ENCODE measurements at places on chromosomes 16 and 17.

DNA sequence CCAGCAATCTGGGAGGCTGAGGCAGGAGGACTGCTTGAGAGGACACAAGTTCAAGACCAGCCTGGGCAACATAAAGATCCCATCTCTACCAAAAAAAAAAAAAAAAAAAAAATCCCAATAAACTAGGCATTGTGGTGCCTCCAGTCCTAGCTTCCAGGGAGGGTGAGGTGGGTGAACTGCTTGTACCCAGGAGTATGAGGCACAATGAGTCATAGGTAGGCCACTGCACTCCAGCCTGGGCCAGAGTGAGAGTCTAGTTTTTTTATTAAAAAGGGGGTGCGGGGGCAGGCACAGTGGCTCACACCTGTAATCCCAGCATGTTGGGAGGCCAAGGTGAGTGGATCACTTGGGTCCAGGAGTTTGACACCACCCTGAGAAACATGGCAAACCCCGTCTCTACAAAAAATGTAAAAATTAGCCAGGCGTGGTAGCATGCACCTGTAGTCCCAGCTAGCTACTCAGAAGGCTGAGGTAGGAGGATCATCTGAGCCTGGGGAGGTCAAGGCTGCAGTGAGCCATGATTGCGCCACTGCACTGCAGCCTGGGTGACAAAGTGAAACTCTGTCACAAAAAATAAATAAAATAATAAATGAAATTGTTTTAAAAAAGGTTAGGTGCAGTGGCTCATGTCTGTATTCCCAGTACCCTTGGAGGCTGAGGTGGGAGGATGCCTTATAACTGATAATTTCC, 7.8 kb upstream of the CHST6 start:
- DNase-seq: no peak

DNA sequence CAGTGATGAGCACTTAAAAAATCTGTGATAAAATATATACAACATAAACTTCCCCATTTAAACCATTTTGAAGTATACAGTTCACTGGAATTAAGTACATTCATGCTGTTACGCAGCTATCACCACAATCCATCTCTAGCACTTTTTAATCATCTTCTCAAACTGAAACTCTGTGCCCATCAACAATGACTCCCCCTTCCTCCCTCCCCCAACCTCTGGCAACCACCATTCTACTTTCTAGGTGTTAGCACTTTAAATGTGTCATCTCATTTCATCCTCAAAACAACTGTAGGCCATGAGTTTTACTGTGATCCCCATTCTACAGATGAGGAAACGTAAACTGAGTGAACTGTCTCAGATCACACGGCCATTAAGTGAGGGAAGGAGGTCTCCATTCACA, 13.8 kb upstream of the TMEM98 start:
- peak; percentile 78 for DNase-seq

DNA sequence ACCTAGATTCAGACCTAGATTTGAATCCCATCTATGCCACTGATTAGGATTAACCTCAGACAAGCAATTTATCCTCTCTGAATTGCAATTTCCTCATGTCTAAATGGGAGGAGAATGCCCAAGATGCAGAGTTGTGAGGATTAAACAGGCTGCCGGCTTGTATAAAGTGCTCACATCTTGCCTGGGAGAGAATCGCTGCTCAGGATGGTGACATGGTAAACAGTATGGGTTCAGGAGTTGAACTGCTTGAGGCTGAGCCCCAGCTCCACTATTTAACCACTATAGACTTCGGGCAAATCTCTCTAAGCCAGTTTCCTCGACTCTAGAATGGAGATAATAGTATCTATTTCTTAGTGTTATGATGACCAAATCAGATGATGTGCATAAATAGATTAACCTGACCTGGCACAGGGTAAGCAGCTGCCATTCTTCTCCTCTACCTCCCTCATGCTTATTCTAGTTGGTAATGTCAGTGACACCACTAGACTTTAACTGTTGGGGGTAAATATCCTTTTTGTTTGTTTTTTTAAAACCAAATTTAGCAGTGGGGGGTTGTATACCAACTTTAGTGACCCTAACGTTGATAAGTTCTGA, 732 bp upstream of the RPL27 start:
- DNase-seq: no peak

DNA sequence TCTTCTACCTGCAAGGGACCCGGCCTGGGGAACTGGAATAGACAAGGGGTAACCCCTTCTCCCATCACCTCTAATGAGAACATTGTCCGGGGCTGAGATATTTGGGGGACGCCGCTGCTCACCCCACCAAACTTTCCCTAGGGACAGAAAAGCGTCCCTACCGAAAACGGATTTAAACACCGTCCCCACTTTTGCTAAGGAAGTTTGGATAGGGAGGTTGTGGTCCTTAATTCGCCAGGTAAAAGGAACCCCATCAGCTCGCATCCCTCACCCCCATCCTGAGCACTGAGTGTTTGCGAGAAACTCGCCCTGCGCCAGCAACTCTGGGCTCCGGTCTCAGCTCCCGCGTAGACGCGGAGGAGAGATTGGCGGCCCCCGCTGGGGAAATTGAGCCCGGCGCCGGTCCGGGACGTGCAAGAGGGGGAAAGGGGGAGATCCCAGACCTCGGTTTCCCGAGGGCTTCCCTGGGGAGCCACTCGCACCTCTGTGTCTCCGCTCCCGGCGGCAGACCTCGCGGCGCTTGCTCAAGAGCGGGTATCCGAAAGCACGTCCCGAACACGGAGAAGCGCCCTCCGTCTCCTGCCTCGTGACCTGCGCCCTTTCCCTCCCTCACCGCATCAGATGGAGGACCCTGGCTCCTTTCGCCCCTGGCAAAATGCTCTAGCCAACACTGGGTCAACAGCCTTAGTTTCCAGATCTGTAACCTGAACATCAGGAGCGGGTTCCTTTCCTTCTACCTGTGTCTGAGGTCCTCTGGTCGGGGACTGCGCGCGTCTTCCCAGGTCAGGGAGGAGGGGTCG, 3.1 kb upstream of the SOX9 start:
- no peak for DNase-seq

DNA sequence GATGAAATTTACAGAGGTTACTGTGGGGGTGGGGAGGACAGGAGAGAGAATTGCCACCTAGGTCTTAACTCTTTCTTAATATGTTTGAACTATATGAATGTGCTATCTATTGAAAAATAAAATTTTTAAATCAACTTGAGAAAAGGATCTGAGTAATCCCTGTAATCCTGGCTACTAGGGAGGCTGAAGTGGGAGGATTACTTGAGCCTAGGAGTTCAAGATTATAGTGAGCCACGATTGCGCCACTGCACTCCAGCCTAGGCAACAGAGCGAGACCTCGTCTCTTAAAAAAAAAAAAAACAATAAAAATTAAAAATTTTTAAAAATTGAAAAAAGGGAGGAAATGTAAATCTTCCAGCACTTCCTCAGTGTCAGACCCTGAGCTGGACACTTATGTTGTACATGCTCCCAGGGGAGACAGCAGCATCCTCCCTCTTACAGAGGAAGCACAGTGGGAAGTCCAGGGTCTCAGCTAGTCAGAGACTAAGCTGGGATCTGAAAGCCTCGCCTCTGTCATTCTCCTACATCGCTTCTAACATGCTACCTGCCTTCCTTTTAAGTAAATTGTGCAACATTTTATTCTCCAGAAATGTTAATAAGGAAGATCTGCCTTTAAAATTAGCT, 21.9 kb downstream of the PMM2 start:
- DNase-seq: no peak
